Amniotic epithelial cell (primary cell): ENCODE measurements at places on chromosomes 2 and 18.

DNA sequence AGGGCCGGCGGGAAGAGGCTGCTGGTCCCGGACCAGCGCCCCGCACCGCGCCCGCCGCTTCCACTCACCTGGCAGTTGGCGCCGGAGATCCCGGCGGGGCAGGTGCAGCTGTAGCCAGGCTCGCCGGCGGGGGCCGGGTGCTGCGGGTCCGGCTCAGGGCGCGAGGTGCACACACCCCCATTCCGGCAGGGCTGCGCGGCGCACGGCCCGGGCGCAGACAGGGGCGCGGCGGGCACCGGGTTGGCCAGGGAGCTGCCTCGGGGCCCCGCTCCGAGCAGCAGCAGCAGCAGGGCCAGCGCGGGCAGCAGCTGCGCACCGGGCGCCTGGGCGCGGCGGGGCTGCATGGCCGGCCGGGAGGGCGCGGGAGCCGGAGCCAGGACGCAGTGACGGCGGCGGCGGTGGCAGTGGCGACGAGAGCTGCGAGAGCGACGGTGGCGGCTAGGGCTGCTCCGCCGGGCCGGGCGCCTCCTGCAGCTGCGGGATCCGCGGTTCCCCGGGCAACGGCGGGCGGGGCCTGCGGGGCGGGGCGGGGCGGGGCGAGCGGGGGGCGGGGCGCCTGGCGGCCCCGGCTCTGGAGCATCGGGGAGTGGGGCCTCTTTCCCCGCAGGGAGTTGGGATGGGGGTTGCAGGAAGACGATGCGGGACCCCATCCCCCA, at the start of gene DNER:
DNER (minus strand) TSS at position 476 of the 656 bp plus-strand sequence; CDS start at position 344, 132 bp downstream.
- DNase-seq = no peak

DNA sequence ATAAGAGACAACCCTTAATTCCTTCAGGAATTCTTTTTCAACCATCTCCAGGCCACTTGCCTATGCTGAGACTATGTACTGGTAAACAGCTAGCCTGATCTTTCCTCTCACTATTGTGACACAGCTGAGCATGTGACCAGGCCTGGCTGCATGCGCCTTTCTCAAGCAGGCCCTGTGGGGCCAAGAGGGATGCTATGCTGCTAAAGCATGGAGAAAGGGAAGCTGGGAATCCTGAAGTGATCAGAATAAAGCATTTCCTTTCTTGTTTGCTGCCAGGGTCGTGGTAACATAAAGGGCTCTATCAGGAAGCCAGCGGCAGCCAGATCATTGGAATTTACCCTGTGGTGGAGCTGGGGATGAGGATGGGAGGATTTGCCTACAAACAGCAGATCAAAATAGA, 29.8 kb upstream of the LCLAT1 start:
- peak; percentile 42 for DNase-seq

- DNase-seq = no peak
Measured at GRCh38 chr2:72716601-72717000, 109.2 kb downstream of the EXOC6B start.

GRCh38 chr18:48988508-48989303, 37.9 kb upstream of the SMAD7 start:
- DNase-seq = no peak

DNA sequence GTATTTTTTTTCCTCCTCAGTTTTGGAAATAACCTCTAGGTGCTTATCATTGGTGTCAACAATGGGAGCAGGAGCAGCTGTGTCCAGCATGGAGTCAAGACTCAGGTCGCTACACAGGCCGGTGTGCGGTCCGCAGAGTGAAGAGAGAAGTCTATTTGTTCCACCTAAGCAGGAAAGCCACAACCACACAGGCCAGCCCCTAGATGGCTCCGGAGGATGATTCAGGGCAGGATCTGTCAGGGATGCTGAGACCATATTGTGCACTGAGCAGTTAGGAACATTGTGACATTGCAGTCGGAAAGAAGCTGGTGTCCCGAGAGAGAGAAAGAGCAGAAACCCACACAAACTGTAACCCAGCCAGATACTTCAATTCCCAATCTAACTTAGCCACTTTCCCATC, 136.9 kb downstream of the GAREM1 start:
- DNase-seq = no peak

GRCh38 chr2:9831670-9832069, 11.6 kb upstream of the TAF1B start:
- no peak for DNase-seq

DNA sequence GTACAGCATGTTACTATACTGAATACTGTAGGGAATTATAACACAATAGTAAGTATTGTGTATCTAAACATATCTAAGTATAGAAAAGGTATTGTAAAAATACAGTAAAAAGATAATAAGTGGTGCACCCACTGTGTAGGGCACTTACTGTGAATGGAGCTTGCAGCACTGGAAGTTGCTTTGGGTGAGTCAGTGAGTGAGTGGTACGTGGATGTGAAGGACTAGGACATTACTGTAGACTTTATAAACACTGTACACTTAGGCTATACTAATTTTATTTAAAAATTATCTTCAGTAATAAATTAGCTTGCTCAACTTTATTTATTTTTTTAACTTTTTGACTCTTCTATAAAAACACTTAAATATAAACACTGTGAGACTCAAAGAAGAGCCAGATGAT, 82.6 kb downstream of the MTA3 start:
- peak; percentile 10 for DNase-seq

GRCh38 chr2:98012561-98012991, 16.8 kb upstream of the TMEM131 start:
- DNase-seq = peak; percentile 29

GRCh38 chr2:211354481-211354880, 798.1 kb downstream of the CPS1 start:
- no peak for DNase-seq

- DNase-seq = no peak
Measured at GRCh38 chr2:40113272-40113968, 334.4 kb upstream of the THUMPD2 start.

DNA sequence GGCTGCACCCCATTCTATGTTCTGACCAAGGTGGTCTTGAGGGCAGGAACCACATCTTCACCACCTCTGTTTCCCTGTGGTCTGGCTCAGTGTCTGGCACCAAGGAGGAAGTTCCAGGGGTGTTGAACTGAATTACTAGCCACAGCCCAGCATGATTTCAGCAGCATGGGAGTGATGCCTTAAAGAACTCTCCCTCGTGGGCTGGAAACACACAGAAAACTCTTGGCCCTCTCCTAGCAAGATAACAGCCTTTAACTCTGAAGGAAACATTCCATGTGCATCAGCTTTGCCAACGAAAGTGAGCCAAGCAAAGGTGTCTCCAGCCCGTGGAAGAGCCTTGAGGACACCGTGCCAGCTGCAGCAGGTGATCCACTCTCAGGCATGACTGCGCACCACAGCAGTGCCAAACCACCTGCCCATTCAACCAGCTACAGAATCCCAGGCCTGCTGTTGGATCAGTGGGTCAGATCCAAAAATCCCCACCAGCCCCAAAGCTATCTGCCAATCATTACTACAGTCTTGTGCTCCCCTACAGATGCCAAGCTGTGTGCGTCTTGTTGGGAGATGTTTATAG, 124.8 kb downstream of the TTC32 start:
- DNase-seq = no peak

GRCh38 chr2:188092734-188093133, 198.9 kb upstream of the GULP1 start:
- no peak for DNase-seq

DNA sequence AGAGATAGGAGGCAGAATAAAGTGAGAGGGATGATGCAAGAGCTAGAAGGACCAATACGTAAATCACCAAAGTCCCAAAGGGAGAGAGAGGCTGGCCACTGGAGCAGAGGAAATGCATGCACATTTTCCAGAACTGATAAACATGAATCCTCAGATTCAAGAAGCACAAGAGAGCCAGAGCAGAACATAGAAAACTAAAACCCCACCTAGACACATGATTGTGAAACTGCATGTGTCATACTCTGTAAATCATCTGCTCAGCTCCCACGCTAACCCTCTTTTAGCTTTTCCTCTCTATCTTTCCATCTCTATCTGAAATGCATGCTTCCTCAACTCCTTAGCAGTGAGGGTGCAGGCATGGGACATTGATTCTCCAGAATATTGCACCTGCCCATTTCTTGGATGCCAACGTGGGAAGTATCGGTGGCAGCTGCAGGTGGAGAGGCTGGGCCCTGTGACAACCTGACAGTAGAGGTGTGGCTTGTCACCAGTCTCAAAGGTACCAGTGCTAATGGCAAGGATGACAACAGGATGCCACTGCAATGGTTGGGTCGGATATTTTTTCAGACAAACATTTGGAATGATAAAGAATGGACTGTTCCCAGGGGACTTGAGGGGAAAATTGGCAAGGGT, 89.3 kb upstream of the OTOS start:
- DNase-seq = peak; percentile 91

GRCh38 chr2:150409196-150409595, 78.3 kb downstream of the RND3 start:
- DNase-seq = no peak
